ENCODE measurements at places on chromosomes 11 and 22. TPM values are rescaled to one million over a fixed set of nuclear protein-coding genes. Genes with fewer than 3 reads are reported as not detected.

DNA sequence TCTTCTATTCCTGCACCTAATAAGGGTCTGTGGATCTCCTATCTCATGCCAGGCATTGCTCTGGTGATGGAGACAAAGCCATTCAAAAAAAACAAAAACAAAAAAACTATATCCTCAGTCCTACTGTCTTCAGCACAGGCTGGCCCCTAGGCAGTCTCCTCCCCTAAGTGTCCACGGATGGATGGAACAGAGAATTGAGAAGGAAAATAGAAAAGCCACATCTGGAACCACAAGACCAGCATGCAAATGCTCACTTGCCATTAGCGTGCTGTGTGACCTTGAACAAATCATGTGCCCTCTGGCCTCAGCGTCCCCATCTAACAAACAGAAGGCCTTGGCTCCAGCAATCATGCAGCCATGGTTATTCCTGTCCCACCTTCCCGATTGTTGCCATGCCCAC lies 32.7 kb upstream of the CD82 start:
- H3K27ac ChIP-seq = no peak overlapping the region
- H3K27me3 ChIP-seq = peaks cover 12% of the 10 kb centered on the region

DNA sequence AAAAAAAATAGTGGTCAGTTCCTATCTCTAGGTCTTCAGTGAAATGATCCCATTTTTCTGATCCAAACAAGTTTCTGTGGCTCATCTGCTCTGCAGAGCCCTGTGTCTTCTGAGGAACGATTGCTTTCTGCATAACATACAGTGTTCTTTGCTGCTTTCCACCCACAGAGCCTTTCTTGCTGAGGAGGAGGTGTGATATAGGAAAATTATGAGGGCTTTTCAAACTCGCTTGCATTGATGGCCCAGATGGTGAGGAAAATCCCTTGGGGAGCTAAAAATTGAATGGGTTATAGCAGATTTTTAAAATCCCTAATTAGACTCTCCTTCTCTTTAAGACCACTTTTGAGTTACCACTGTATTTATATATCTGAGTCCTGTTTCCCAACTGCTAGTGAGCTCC lies 31.3 kb downstream of the JAM3 start:
- H3K4me1 ChIP-seq = peaks cover 12% of the 10 kb centered on the region
- DNase-seq = no peak
- no peaks in the 10 kb centered on the region for H3K27me3 ChIP-seq
- peaks cover 44% of the 10 kb centered on the region for H3K36me3 ChIP-seq

GRCh38 chr11:33689085-33689484 lies 11.5 kb downstream of the C11orf91 start:
- H3K27me3 ChIP-seq = no peaks in the 10 kb centered on the region
- H3K4me3 ChIP-seq = no peak overlapping the region
- H3K27ac ChIP-seq = no peak overlapping the region
- peaks cover 30% of the 10 kb centered on the region for H3K4me1 ChIP-seq
- no peaks in the 10 kb centered on the region for H3K36me3 ChIP-seq

GRCh38 chr11:134652586-134653255 lies 240.7 kb upstream of the B3GAT1 start:
- H3K4me1 ChIP-seq = peaks cover 14% of the 10 kb centered on the region
- peaks cover 10% of the 10 kb centered on the region for H3K27me3 ChIP-seq
- H3K27ac ChIP-seq = no peak overlapping the region
- no peaks in the 10 kb centered on the region for H3K36me3 ChIP-seq

DNA sequence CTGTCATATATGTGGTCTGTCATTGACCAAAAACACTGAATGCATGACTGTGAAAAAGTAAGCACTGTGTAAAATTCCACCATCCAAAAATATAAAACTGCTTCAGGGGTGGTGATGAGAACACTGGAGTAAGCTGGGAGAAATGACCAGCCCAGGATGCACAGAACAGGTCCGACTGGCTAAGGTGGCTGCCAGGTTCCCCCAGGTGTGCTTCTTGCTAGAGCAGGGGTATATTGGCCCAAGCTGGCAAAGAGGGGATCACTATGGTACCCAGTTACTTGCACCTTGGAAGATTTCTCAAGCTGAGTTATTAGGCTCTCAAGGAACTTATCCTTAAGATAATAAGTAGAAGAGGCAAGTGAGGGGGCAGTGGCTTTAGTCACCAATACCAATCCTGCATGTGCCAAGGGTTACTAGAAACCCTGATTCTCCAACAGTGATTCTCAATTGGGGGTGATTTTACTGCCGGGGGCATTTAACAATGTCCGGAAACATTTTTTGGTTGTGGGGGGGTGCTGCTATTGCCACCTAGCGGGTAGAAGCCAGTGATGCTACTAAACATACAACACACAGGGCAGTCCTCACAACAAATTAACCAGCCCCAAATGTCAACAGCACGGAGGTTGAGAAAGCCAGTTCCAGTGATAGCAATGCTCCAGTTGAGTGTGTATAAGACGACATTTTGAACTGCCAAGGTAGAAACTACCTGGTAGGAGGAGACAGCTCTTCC lies 15.7 kb downstream of the SNU13 start:
- no peak for DNase-seq
- H3K27me3 ChIP-seq = no peaks in the 10 kb centered on the region
- no peak overlapping the region for H3K4me3 ChIP-seq

- H3K4me1 ChIP-seq = peaks cover 11% of the 10 kb centered on the region
- no peak overlapping the region for H3K27ac ChIP-seq
- no peaks in the 10 kb centered on the region for H3K36me3 ChIP-seq
- no peak for DNase-seq
These were observed 25.9 kb downstream of the MOV10L1 start for GRCh38 chr22:50115693-50116092.

GRCh38 chr11:40178470-40178869 lies 1281.0 kb downstream of the LRRC4C start:
- H3K27ac ChIP-seq = no peak overlapping the region
- H3K4me1 ChIP-seq = peaks cover under 1% of the 10 kb centered on the region
- H3K36me3 ChIP-seq = no peaks in the 10 kb centered on the region
- H3K4me3 ChIP-seq = no peak overlapping the region

GRCh38 chr11:27370374-27370773 lies 7.4 kb upstream of the CCDC34 start:
- no peak for DNase-seq
- peaks cover 2% of the 10 kb centered on the region for H3K36me3 ChIP-seq
- no peak overlapping the region for H3K27ac ChIP-seq
- H3K4me3 ChIP-seq = no peak overlapping the region
- H3K27me3 ChIP-seq = no peaks in the 10 kb centered on the region
- no peaks in the 10 kb centered on the region for H3K4me1 ChIP-seq

- no peaks in the 10 kb centered on the region for H3K27me3 ChIP-seq
- no peak for DNase-seq
- H3K4me1 ChIP-seq = no peaks in the 10 kb centered on the region
- H3K27ac ChIP-seq = no peak overlapping the region
- no peaks in the 10 kb centered on the region for H3K36me3 ChIP-seq
- no peak overlapping the region for H3K4me3 ChIP-seq
These were observed 44.2 kb downstream of the CCDC81 start for GRCh38 chr11:86418917-86419316.

DNA sequence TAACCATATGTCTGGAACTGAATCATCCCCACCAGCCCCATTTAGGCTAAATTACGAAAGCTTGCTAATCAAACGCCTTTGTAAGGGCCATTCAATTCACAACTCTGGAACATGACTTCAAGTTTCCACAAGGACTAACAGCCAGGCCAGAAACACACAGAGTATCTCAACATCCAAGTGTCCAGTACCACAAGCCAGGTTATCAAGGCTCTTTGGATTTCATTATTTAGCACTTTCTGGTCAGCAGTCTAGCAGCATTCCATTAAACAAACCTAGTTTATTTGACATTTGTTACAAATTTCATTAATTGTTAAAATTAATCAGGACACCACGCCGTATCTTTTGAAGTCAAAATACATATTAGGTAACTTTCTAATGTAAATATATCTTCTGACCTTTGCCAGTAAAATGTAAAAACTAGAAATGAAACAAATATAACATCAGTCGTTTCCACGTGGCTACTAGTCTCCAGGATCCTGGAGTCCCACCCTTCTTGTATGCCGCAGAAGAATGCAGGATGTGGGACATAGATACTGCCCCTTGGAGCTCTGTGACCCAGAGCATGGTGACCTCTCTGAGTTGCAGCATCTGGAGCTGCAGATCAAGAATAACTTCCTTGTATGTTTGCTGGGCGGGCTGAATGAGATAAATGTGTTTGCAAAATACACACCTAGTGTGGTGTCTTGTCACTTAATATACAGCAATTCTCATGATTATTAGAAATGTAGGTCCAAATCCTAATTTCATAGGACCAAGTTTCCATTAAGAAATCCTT lies 64.7 kb downstream of the MPPED2 start:
- no peak overlapping the region for H3K4me3 ChIP-seq
- H3K36me3 ChIP-seq = no peaks in the 10 kb centered on the region
- H3K27ac ChIP-seq = no peak overlapping the region
- peaks cover 17% of the 10 kb centered on the region for H3K4me1 ChIP-seq
- DNase-seq = no peak
- no peaks in the 10 kb centered on the region for H3K27me3 ChIP-seq

DNA sequence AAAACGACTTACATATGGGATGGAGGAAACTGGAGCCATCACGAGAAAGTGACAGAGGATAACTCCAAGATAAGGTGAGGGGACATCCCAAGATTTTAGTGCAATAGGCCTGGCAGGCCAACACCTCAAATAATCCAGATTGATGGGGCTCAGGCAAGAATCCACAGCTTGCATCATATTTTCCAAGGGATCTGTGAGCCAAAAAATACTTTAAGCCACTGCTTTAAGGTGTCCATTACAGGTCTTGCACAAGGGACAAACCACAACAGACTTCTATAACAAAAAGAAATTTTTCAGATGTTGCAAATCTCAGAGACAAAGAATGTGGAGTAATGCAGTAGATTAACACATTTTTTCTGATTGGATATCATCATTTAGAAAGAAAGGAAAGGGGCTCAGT lies 45.6 kb downstream of the DENND5A start:
- H3K4me1 ChIP-seq = peaks cover 9% of the 10 kb centered on the region
- H3K27me3 ChIP-seq = no peaks in the 10 kb centered on the region
- no peak overlapping the region for H3K4me3 ChIP-seq

The YPEL4 gene
- total RNA-seq = 0.55 TPM

DNA sequence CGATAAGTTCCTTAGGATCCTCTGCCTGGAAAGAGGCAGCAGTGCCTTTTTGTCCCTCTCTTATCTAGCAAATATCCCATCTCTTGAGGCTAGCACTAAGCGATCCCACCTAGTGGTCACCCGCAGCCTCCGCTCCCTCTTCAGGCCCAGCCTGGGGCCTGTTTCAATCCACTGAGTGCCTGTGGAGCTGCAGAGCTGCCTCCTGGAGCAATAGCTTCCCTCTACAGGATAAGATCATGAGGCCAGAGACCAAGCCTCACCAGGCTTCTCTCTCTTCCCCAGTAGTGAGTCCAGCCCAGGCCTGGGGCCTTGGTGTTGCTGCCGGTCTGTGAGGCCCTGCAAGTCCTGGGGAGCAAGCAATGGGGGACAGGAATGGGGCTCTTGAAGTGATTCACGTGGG lies 65.8 kb downstream of the SLC22A12 start:
- peaks cover 4% of the 10 kb centered on the region for H3K27me3 ChIP-seq
- peaks cover 13% of the 10 kb centered on the region for H3K4me1 ChIP-seq
- no peaks in the 10 kb centered on the region for H3K36me3 ChIP-seq

The SMIM35 gene
- total RNA-seq = not detected

The POU2F3 gene
- total RNA-seq = not detected

DNA sequence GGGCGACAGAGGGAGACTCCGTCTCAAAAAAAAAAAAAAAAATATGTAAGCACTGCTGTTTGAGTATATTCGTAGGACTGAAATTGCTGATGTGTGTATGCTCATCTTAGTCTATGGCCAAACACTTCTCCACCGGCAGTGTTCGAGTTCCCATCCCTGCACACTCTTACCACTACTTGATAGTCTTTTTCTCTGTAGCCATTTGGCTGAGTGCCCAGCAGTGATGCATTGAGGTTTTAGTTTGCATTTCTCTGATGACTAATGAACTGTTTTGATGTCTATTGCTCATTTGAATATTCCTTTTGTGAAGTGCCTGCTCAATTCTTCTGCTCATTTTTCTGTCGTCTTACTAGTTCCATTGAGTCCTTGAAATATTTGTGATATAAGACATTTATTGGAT lies 1.9 kb downstream of the TIRAP start:
- peaks cover 3% of the 10 kb centered on the region for H3K27me3 ChIP-seq
- peaks cover 34% of the 10 kb centered on the region for H3K4me1 ChIP-seq
- peaks cover 3% of the 10 kb centered on the region for H3K36me3 ChIP-seq
- peak overlapping the region; percentile 90 for H3K4me3 ChIP-seq
- H3K27ac ChIP-seq = peak overlapping the region; percentile 75

- no peak for DNase-seq
- H3K4me3 ChIP-seq = no peak overlapping the region
- peaks cover 22% of the 10 kb centered on the region for H3K4me1 ChIP-seq
- H3K27me3 ChIP-seq = peaks cover 3% of the 10 kb centered on the region
- no peaks in the 10 kb centered on the region for H3K36me3 ChIP-seq
These were observed 135.1 kb upstream of the TTC12 start for GRCh38 chr11:113179181-113179704.

DNA sequence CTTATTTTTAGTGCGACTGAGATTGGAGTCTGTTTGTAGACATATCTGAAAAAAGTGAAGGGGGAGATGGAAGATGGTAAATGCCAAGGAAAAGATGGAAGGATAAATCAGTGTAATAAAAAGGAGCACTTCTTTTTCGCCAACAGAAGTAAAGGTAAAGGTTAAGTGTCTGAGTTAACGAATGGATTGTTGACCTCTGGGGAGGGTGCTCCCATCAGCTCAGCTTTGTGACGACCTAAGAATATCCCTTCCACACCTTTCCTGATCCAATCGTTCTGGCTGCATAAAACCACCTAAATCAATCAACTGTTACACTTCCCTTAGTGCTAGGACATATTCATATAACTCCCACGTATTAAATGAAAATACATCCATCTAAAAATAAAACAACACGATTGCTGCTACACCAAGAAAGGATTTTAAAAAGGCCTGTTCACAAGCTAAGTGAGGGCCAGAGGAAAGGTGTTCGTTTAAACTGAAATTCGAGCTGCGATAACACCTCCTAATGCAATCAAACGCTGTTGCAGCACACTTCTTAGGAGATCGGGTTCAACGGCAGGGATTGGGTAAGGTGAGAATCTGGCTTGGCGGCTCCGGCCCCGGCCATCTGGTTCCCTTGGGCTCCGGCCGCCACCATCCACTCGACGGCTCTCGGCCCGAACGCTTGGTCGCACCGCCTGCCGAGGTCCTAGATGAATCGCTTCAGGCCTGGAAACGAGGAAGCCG lies 658 bp downstream of the C11orf71 start:
- peak overlapping the region; percentile 97 for H3K4me3 ChIP-seq
- peaks cover 34% of the 10 kb centered on the region for H3K4me1 ChIP-seq
- no peak for DNase-seq
- no peaks in the 10 kb centered on the region for H3K36me3 ChIP-seq
- peak overlapping the region; percentile 99 for H3K27ac ChIP-seq

DNA sequence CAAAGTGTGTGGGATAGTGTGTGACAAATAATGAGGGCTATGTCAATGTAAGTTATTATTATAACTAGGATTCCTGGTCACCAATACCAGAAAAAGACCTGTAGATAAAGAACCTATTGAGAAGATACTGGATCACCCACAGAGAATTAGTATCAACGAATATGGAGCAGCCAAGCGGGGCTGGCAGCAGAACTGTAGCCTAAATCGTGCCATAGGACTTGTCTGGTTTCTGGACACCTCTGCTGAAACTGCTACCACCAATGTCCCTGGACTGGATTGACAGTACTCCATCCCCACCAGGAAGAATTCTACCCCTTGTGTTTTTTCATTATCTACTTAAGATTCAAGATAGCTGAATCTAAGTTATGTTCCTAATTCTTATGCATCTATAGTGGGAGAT lies 30.3 kb upstream of the PAX6 start:
- no peak overlapping the region for H3K27ac ChIP-seq
- H3K4me1 ChIP-seq = no peaks in the 10 kb centered on the region
- no peak overlapping the region for H3K4me3 ChIP-seq

The GSTT2B gene
- 2.1 TPM for total RNA-seq

GRCh38 chr11:109383306-109383705 lies 38.7 kb upstream of the C11orf87 start:
- no peak overlapping the region for H3K4me3 ChIP-seq
- DNase-seq = no peak
- no peaks in the 10 kb centered on the region for H3K27me3 ChIP-seq
- H3K27ac ChIP-seq = no peak overlapping the region
